Left kidney (tissue), 8 donors: ENCODE measurements at places on chromosomes 5 and 9.

DNA sequence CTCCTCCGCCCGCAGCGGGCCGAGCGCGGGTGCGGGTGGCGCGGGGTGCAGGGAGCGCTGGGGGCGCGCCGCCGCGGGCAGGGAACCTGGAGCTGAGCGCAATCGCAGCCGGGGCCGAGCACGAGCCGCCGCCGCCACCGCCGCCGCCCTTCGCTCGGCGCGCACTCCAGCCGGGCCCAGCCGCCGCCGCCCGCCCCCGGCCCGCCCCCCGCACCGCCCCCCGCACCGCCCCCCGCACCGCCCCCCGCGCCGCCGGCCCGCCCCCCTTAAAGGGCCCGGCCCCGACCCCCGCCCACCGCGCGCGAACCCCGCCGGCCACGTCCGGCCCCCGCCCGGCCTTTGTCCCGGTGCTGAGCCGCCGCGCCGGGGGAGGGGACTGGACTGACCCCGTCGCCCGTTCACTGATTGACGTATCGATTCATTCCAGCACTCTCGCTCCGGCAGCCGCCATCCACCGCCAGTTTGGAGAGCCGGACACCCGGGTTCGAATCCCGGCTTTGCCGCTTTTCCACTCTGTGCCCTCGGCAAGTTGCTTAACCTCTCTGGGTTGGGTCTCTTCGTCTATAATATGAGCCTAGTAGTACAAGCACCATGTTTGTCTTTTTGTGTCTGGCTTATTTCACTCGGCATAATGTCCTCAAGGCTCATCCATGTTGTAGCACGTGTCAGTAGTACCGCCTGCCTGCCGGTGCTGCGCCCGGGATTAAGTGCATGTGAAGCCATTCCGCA, at the start of gene SH3PXD2B:
TSS of gene SH3PXD2B (minus strand) at position 168 of the 729 bp plus-strand sequence. CDS start 173 bp downstream, outside the sequence.
- DNase-seq: peak; percentile 39

GRCh38 chr5:174736331-174736721, 11.9 kb downstream of the MSX2 start:
- no peak for DNase-seq

GRCh38 chr5:4015709-4016108, 420.1 kb downstream of the IRX1 start:
- DNase-seq: no peak

- no peak for DNase-seq
These were observed 5.3 kb upstream of the PRDM12 start for GRCh38 chr9:130658893-130659698.

DNA sequence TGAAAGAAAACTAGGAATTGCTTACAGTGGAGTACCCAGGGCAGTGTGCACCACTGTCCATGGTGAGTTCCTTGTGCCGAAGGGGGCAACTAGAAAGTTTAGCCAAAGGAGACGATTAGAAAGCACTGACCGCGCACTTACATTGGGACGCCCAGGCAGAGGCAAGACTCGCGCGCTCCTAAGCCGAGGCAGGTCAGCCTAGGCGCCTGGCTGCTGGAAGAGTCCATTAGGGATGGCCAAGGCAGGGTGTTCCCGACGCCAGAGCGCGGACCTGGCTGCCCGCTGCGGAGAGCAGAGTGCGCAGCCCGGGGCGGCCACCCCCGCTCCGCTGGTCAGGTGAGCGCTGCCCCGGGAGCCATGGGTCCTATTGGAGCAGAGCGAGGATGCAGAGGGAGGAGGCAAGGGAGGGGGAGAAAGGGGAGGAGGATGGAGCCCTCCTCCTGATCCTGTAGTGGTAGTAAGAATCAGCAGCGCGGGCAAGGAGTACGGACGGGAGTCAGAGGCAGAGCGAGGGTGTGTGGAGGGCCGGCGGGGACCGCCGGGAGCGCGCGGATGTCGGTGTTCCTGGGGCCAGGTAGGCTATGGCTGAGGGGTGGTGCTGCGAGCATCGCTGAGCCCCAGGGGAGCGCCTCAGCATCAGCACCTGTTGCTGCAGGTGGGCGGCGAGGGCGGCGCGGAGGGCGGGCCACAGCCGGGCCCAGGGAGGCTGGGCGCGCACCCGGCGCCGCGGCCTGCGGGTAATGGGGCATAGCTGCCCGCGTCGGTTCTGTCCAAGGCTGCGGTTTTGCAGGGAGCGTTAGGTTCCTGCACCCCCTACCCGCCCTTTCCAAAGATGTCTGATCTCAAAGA, at the start of gene ADGRV1:
TSS of gene ADGRV1 (plus strand) at position 454 of the 849 bp plus-strand sequence. CDS start at position 553, 99 bp downstream.
- DNase-seq: peak; percentile 85
